CD4-positive, alpha-beta T cell treated with Interleukin-4 for 4 hours (primary cell): ENCODE measurements at places on chromosomes 5 and 9.

DNA sequence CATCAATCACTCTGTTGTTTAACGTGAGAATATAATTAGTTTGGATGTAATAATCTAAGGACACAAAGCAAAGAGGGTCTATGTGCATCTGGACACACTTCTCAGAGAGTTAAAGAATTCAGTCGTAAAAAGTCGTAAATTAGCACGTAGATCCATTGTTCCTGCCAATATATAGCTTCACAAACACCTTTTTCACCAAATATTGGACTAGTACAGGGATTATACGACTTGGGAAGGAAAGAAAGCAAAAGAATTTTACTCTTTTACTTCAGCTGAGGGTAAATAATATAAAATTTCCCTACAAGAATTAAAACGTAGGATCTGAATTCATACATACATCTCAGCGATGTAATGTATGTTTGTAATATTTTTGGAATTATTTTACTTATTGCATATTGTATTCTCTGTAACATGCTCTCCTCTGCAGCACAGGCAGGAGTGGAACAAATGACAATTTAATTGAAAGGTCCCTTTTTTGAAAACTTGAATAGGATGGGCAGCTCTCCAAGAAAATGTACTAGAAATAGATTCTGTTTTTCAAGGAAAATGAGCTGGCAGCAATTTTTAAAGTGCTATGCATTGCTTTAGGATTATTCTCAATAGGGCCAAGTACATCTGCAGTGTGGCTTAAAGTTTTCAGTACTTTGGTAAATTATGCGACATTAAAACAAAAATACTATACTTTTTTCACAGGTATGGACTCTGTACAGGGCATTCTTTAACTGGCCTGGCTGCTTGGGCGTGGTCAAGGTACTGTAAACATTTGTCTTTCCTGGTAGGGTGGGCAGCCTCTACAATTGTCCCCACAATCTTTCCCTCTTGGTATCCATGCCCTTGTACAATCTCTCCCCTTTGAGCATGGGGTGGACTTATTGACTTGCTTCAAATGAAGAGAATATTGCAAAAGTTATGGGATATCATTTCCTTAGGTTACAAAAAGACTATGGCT is 39.7 kb upstream of the HSD17B4 start:
- DNase-seq = no peak

GRCh38 chr9:74961496-74961895 is 8.8 kb upstream of the C9orf40 start:
- DNase-seq = no peak

DNA sequence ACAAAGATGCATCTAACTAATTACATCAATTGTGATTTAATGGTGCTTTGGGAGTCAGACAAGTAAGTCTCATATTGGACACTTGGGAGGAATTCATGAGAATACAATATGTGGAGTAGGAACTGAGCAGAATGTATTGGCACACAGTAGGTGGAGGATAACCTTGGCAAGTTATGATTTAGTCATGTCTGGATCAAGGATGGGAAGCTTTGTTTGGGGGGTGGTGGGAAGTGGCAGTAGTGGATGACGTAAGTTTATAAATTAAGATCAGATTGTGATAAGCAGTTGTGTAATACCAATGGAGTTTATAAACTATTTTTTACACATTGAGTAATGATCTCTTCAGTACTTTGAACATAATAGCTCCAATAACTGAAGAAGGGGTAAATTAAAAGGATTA is 67.0 kb downstream of the SGCD start:
- no peak for DNase-seq

DNA sequence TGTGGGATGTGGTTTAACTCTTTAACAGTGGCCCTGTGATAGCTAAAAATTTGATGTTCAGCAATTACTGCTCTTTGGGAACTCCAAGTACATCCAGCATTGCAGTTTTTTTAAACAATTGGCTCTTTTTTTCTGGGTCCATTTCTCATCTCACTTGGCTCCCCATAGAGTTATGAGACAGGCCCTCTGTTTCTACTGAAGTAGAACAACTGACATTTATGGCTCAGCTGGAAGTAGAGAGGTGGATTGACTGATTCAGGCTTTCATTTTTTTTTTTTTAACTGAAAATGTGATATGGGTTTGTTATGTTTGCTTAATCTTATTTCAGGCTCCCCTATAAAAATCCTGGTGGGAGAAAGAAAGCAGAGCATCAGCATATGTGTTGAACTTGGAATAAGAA is 96.6 kb upstream of the CD180 start:
- no peak for DNase-seq

- DNase-seq = no peak
Measured at GRCh38 chr9:14302405-14302804, 11.5 kb downstream of the NFIB start.

- DNase-seq = no peak
Measured at GRCh38 chr5:179963375-179963774, 55.7 kb upstream of the TBC1D9B start.

DNA sequence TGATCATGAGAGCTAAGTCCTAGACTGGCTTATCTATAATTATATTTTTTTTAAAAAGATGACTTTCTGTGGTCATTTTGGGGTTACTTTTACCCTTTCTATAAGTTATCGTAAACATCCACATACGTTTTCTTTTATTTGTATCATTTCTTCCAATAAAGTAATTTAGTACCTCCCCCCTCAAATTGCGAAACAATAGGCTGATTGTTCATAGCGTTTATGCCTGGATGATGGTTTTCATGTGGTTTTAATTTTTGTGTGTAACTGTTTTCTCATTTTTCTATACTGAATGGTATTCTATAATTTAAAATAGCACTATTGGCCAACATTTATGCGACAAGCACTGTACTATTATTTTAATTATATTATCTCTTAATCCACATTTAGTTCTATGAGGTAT is 44.5 kb downstream of the SMC5 start:
- no peak for DNase-seq

GRCh38 chr5:154849791-154850201 is 607 bp downstream of the FAXDC2 start:
- DNase-seq = no peak

- DNase-seq = no peak
Measured at GRCh38 chr9:135644631-135645218, 5.4 kb upstream of the GLT6D1 start.

- DNase-seq = peak; percentile 32
Measured at GRCh38 chr9:20314981-20315380, 307.3 kb downstream of the MLLT3 start.

DNA sequence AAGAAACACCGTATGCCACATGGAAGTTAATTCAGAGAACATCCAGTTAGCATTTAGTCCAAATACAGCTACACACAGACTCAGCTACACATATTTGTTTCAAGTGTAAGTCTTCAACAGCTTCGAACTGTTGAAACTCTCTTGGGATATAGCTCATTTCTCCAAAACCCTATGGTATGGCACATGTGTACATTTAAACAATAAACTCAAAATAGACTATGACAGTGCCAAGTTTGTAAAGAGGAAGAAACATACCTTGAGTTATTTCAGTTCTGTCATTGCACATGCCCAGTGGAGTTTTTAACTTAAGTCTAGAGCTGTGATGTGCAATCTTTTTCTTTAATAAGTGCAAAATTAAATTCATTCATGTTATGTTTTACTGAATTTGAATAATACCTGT is 155.1 kb upstream of the RAI14 start:
- no peak for DNase-seq

GRCh38 chr9:122217640-122218039 is 11.1 kb downstream of the LHX6 start:
- no peak for DNase-seq

DNA sequence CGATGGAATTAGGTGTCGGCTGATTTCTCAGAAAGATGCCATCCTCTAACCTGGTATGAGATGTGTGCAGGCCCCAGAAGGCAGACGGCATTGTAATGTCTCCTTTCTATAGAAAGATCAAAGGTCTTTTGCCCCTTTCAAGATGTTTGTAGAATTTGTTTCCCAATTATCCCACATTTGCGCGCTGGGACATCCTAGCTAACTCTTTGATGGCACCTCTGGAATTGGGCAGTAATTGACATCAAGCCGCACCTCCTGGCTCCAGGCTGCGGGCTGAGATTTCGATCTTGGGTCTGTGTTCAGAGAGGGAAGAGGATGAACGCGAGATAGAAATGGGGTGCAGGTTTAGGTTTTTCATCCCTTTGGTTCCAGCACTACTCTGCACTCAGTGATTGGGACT is 84.8 kb upstream of the LMX1B start:
- DNase-seq = no peak

- DNase-seq = no peak
Measured at GRCh38 chr9:114282507-114282906, 40.4 kb upstream of the ORM1 start.

DNA sequence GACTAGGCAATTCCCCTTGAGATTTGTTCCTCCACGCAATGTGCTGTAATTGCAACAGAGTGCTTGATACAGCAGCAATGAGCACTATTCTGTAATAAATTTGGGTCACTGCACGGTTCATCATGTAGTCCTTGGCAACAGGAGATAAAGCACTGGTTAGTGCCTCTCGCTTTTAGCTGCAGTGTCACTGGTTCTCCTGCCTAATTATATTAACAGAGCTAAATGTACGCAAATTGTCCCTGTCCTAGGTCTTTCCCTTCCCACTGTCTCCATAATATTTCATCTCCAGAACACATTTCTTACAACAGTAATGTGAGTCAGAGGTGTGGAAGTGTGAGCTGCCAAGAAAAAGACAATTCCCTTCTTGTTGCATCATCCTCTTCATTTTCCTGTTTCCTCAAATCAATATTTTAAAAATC is 553.1 kb downstream of the ZNF608 start:
- no peak for DNase-seq
